GM23248 (cell line): ENCODE measurements at places on chromosomes 2 and 18. TPM values are rescaled to one million over a fixed set of nuclear protein-coding genes. Genes with fewer than 3 reads are reported as not detected.

The ALPI gene
- polyA plus RNA-seq: not detected in 2 replicates

The NCKAP5 gene
- 0.38 and 0.86 TPM in 2 replicates for polyA plus RNA-seq

The MLPH gene
- 10.8 and 14.9 TPM in 2 replicates for polyA plus RNA-seq

The CYP26B1 gene
- 0.23 and 0.33 TPM in 2 replicates for polyA plus RNA-seq

The DSC3 gene
- not detected in 2 replicates for polyA plus RNA-seq

The PDCD1 gene
- polyA plus RNA-seq: not detected in 2 replicates

- no peak for DNase-seq
Observed at GRCh38 chr2:28094739-28095138, 204.2 kb downstream of the BABAM2 start.

DNA sequence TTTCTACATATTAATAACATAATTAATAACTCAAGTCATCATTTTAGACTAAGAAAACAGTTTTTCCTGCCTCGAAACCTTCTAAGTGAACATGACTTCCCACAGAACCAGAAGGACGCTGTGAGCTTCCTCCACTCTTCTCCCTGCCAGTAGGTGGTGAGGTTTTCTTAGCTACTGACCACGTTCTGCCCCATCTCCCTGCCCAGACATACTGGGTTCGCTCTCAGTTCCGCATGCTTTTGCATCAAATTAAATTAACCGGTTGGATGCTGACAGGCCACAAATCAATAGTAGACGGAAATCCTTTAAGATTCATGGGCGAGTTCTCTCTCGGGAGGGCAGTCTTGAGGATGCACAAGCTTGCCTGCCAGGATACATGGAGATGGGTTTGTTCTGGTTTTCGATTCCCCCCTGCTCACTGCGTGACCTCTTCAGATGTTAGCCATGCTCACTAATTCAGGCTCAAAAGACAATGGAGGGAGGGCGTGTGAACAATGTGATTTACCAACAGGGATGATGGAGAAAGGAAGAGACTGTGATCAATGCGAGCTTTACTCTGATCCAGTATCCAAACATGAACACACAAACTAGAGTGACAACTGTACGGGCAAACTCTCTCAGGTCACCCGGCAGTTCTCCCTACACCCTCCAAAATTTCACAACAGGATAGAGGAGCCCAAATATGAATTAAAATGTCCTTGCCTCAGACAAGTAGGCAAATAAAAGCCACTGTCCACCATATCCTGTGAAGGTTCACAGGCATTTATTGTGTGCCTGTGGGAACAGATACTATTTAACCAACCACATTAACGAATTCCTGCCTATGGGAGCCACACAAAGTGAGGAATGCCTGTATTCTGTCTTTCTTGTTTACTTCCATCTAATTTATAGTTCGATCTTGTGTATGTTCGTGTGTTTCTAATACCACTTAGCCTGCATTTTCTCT lies 375.7 kb downstream of the EIPR1 start:
- peak; percentile 43 for DNase-seq

DNA sequence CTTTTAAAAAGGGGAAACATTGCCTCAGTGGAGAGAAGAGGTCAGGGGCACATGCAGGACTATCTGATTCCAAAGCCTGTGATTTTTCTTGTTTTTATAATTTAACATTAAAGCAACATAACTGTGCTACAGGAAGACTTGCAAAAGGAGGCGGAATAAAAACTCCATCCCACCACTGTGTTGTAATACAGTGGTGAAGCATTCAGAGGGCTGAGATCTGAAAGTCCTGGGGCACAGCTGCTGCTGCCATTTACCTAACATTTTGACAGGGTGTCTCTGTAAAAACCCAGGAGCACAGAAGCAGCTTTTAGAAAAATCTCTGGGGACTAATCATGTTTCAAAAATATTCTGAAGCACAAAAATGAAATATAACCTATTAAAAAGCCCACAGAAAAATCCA lies 97.6 kb downstream of the GRB14 start:
- DNase-seq: peak; percentile 7

DNA sequence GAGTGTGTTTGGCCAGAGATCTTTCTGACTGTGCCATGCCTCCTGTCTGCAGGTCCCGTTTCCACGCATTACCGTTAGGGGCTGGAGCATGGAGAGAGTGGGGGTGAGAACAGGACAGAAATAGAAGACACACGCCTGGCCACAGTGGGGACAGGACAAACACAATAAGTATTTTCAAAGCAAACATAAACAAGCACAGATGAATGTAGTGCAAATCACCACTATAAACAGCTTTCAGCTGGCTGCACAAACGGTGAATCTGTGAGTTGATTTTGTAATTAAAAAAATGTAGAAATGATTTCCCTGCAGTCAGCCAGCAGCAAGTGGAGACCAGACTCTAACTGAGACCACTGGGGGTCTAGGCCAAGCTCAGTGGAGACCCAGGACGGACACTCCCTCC lies 6.8 kb downstream of the KCNK3 start:
- DNase-seq: no peak

DNA sequence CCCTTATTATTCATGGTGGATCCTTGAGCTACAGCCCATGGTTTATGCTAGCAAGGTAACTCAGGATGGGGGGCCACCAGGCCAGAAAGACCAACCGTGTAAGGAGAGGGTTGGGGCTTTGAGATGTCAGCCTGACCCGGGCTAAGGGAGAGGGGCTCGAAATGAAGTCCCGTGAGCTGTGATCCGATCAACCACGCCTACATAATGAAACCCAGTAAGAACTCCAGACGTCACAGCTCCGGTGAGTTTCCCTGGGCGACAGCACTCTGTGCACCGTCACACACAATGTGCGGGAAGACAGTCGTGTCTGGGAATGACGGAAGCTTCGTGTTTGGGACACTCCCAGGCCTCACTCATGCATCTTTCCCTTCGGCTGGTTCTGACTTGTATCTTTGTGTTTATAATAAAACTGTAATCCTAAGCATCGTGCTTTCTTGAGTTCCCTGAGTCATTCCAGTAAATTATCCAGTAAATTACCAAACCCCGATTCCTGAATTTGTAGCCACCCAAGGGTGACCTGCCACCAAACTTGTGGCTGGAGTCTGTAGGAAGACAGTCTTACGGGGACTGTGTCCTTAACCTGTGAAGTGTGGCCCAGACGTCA lies 44.2 kb downstream of the CYP27C1 start:
- peak; percentile 94 for DNase-seq

- DNase-seq: peak; percentile 68
Observed at GRCh38 chr2:127193164-127193966, 26.7 kb downstream of the CYP27C1 start.

DNA sequence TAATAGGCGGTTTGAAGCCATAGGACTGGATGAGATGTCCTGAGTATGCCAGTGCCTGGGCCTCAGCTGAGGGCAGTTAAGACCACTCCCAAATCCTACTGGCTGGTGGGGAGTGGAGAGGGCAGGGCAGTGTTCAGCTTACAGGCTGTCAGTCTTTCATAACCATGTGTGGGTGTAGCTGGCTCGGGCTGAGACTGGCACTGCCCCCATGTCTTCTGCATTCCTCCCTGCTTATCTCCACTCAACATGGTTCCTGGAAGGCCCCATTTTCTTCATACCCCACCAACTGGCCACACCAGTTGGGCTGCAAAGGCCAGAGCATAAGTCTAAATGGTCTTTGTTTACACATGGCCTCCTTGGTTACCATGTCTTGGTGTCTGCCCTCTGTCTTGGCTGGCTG lies 17.2 kb upstream of the IL37 start:
- no peak for DNase-seq

GRCh38 chr2:95375532-95376150 lies 26.9 kb upstream of the FAHD2A start:
- no peak for DNase-seq
